Neural progenitor cell (in vitro differentiated cells): ENCODE measurements at places on chromosomes 5 and 9. TPM values are rescaled to one million over a fixed set of nuclear protein-coding genes. Genes with fewer than 3 reads are reported as not detected.

DNA sequence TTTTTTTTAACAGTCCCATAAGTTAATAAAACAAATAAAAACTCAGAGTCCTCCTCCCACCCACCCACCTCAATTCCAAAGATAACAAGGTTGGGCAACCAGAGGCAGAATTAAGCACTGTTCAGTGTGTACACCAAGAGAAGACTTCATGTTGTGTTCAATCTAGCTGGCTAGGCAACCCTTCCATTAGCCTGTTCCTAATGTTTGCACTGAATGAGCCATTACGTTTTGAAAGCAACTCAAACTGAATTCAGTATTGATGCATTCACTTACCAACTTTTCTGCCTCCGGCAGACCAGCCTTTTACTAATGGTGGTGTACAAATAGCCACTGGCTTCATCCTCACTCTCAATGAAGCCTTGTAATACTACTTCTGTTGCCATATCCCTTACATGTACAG lies 47.5 kb downstream of the PBX3 start:
- no peaks in the 10 kb centered on the region for H3K4me1 ChIP-seq
- no peak overlapping the region for H3K4me3 ChIP-seq
- no peaks in the 10 kb centered on the region for H3K36me3 ChIP-seq
- H3K27me3 ChIP-seq, result no peaks in the 10 kb centered on the region
- no peak for DNase-seq
- no peak overlapping the region for H3K27ac ChIP-seq

GRCh38 chr5:1167361-1167727 lies 34.1 kb upstream of the SLC6A19 start:
- H3K36me3 ChIP-seq, result no peaks in the 10 kb centered on the region
- H3K27me3 ChIP-seq, result peaks cover 3% of the 10 kb centered on the region
- no peak overlapping the region for H3K27ac ChIP-seq
- DNase-seq, result no peak
- H3K4me3 ChIP-seq, result no peak overlapping the region
- H3K4me1 ChIP-seq, result peaks cover 3% of the 10 kb centered on the region

GRCh38 chr5:69090158-69090557 lies 3.7 kb upstream of the SLC30A5 start:
- H3K4me3 ChIP-seq, result no peak overlapping the region
- no peaks in the 10 kb centered on the region for H3K27me3 ChIP-seq
- H3K36me3 ChIP-seq, result no peaks in the 10 kb centered on the region
- DNase-seq, result no peak
- peaks cover 4% of the 10 kb centered on the region for H3K4me1 ChIP-seq

The ADGRD2 gene
- total RNA-seq, result 0.13 and 0.43 TPM in 2 replicates

DNA sequence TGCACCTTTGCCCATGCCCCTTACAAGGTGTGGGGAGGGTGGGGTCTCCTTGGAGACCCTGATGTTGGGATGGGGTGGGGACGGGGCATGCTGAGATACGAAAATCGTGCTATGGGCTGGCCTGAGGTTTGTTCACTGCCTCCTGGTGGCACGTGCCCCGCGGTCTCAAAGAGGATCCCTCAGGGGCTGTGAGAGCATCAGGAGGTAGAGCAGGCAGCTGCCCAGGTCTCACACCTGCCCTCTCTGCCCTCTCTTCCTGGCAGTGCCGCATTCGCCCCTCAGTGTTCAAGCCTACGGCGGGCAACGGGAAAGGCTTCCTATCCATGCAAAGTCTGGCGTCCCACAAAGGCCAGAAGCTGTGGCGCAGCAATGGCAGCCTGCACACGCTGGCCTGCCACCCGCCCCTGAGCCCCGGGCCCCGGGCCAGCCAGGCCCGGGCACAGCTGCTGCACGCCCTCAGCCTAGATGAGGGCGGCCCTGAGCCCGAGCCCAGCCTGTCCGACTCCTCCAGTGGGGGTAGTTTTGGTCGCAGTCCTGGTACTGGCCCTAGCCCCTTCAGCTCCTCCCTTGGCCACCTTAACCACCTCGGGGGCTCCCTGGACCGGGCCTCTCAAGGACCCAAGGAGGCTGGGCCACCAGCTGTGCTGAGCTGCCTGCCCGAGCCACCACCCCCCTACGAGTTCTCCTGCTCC lies 6.7 kb downstream of the N4BP3 start:
- no peaks in the 10 kb centered on the region for H3K27me3 ChIP-seq
- no peak for DNase-seq
- H3K4me3 ChIP-seq, result no peak overlapping the region
- H3K4me1 ChIP-seq, result peaks cover 18% of the 10 kb centered on the region
- no peak overlapping the region for H3K27ac ChIP-seq
- no peaks in the 10 kb centered on the region for H3K36me3 ChIP-seq

DNA sequence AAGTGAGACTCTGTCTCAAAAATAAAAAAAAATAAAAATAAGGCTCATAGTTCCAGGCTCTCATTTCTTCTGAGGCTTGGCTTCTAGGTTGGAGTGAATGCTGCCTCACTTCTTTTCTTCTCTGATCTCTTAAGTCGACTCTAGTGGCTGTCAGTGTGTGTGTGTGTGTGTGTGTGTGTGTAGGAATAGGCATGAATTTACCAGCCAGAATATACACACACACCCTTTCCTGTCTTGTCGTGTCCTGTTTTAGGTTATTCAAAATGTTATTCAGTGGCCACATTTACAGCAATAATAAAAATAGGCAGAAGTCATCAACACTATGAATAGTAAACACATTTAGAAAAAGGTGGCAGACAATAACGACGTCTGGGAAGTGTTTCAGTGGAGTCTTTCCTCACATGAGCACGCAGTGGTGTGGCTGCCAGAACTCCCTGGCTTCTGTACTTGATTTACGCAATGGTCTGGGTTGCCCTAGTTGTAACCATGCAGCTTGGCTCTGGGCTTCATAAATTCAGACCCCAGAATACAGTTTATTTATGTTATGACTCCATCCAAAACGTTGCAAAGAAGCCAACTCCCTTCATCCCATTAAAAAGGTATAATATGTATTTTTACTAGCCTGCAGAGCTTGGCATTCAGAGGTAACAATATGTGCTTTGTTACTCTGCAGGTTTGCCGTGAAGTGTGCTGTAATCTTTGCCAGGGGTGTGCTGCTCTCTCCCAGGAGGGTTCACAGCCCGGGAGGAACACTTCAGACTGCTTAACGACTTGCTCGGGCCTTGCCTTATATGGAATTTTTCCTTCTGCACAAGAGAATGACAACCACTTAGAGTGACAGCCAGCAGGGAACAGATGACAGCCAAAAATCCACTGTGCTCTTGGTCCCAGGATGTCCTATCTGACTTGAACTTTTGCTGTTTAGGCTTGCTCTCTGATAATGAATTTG lies 34.4 kb upstream of the PALM2AKAP2 start:
- H3K4me3 ChIP-seq, result no peak overlapping the region
- peaks cover 22% of the 10 kb centered on the region for H3K4me1 ChIP-seq
- H3K27ac ChIP-seq, result no peak overlapping the region
- no peaks in the 10 kb centered on the region for H3K27me3 ChIP-seq
- H3K36me3 ChIP-seq, result no peaks in the 10 kb centered on the region

The PCDHGA9 gene
- total RNA-seq, result 0.97 and 2.2 TPM in 2 replicates

The SUSD3 gene
- 1.8 TPM in 1 of 2 replicates, not detected in the other for total RNA-seq

The SARDH gene
- total RNA-seq, result 3.9 and 9.2 TPM in 2 replicates

The NKD2 gene
- 1.3 and 3.2 TPM in 2 replicates for total RNA-seq

DNA sequence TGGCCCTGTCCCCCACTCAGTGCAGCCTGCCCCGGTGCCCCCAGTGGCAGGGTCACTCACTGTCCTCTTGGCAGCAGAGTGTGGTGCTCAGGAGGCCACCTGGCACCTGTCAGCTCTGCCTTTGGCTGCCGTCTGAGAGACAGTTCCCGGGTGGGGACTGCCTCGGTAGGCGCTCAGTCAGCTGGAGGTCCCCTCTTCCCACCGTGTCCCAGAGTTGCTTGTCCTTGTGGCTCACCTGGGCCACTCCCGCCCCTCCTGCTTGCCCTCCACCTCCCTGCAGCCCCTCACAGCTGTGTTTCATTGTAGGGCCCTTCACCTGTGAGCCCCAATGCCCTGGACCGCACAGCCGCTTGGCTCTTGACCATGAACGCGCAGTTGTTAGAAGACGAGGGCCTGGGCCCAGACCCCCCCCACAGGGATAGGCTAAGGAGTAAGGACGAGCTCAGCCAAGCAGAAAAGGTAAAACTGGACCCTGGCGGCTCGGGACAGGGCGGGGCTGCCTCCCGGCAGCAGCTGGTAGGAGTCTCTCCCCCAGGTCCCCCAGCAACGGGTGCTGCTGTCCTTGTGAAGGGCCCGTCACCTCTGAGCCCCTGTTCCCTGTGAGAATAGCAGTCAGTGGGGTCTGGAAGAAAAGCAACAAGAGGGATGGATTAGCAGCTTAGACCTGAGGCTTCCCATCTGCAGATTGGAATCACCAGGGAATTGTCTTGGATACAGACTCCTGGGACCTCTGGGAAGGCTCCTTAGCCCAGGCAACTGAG lies 122.7 kb downstream of the DAB2IP start:
- H3K27ac ChIP-seq, result no peak overlapping the region
- no peaks in the 10 kb centered on the region for H3K27me3 ChIP-seq

DNA sequence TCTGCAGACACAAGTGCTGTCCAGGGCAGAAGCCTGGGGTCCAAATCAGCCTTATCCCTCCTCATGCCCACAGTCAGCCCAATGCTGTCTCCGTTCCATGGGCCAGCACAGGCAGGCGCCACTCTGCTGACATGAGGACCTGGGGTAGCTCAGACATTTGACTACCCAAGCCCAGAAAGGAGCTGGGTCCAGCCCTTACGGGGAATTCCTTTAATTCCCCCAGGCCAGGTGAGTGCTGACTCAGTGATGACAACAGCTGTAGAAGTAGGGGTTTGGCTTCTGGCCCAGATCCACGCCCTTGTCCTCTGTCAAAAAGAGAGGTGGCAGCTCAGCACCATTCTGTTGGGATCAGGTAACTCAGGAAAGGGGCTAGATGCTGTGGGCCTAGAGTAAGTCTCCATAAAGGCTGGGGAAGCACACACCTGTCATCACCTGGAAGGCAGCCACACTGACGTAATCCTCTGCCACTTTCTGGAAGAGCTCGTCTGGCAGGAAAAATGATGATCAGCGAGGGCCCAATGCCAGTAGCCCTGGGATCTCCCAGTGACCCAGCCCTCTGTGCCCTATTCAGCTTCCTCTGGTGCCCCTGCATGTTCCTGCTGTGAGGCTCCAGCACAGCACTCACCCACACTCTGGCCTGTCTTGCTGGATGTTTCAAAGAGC lies 1.9 kb downstream of the RAB24 start:
- peaks cover 7% of the 10 kb centered on the region for H3K27me3 ChIP-seq
- no peak for DNase-seq
- H3K36me3 ChIP-seq, result peaks cover 3% of the 10 kb centered on the region
- H3K27ac ChIP-seq, result no peak overlapping the region

- no peak for DNase-seq
- peak overlapping the region; percentile 73 for H3K4me3 ChIP-seq
- H3K27ac ChIP-seq, result no peak overlapping the region
- peaks cover 8% of the 10 kb centered on the region for H3K4me1 ChIP-seq
- H3K36me3 ChIP-seq, result no peaks in the 10 kb centered on the region
Observed at GRCh38 chr9:137590123-137590468, 216 bp downstream of the ZMYND19 start.

The IL13 gene
- total RNA-seq, result not detected in 2 replicates

The ANKS6 gene
- 16.0 and 44.3 TPM in 2 replicates for total RNA-seq

DNA sequence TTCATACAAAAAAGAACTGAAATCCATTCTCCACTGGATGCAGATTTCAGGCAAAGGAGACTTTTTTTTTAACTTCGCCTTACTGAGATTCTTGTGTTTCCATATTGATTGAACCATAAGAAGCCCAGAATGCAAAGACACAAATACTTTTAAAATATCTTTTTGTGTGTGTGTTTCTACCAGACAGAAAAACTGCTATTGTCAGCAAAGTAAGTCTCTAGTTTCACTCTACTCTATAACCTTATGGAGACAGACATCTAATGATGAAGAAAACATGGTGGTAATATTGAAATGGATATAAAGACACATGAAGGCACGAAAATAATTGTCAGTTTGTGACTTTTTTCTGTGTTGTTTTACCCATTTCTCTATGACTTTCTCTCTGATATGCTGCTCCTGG lies 260.3 kb upstream of the RORB start:
- H3K4me1 ChIP-seq, result no peaks in the 10 kb centered on the region
- no peak overlapping the region for H3K27ac ChIP-seq
- no peaks in the 10 kb centered on the region for H3K27me3 ChIP-seq
- no peak overlapping the region for H3K4me3 ChIP-seq
- H3K36me3 ChIP-seq, result no peaks in the 10 kb centered on the region

DNA sequence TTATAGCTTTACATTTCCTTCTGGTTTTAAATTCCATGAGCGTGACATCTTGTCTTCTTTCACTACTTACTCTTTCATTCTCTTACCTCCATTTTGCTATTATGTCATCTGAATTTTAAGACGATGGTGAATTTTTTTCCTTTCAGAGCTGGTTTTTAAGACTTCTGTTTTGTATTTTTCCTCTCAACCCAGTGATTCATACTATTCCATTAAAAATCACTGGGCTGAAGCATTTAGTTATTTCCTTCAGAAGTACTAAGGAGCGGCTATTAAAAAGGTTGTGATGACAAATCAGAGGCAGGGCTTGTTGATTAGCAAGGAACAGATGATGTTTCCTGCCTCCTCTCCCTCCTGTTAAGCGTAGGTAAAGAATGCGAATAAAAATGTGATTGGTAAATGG lies 16.5 kb downstream of the AGXT2 start:
- no peaks in the 10 kb centered on the region for H3K27me3 ChIP-seq
- H3K4me1 ChIP-seq, result no peaks in the 10 kb centered on the region
- no peak overlapping the region for H3K4me3 ChIP-seq
- H3K36me3 ChIP-seq, result no peaks in the 10 kb centered on the region

DNA sequence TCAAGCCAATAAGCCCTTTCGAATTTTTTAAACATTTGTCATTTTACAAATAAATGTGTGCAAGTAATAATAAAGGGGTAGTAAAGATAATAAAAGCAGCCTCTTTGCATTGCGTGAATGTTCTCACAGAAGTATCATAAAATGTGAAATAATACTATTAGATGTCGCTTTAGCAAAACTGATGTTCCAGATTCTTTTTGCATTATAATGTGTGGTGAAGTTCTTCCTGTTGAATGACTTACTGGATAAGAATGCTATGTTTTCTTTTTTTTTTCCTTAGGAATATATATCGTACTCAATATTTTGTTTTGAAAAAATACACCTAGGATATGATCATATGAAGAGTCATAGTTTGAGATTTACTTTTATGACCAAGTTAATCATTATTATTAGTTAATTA lies 85.2 kb upstream of the CDH12 start:
- H3K36me3 ChIP-seq, result no peaks in the 10 kb centered on the region
- no peaks in the 10 kb centered on the region for H3K27me3 ChIP-seq
- no peak for DNase-seq
- no peak overlapping the region for H3K4me3 ChIP-seq
- H3K27ac ChIP-seq, result no peak overlapping the region

DNA sequence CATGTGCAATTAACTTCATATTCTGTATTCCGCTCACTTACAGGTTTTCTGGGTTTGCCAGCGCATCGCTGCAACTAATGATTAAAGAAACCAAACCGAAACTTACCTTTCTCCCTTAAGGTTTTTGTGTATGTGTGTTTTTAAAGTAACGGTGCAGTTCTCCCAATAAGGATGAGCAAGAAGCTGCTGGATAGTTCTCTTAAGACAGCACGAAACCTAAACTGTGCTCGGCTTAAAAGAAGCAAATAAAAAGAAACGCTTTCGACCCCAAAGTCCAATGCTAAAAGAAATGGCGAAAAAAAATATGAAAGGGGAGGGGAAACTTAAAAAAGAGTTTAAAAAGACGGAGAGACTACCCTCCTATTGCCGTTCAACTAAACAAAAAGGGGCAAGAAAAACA lies 340 bp downstream of the ELAVL2 start:
- no peak overlapping the region for H3K27ac ChIP-seq
- H3K27me3 ChIP-seq, result peaks cover 91% of the 10 kb centered on the region

GRCh38 chr5:96235008-96235910 lies 197.8 kb downstream of the PCSK1 start:
- no peak overlapping the region for H3K4me3 ChIP-seq
- no peak for DNase-seq
- no peaks in the 10 kb centered on the region for H3K27me3 ChIP-seq

The SLC36A1 gene
- total RNA-seq, result 7.8 and 8.4 TPM in 2 replicates

GRCh38 chr5:172451771-172452197 lies 2.5 kb downstream of the SH3PXD2B start:
- no peaks in the 10 kb centered on the region for H3K36me3 ChIP-seq
- peaks cover 24% of the 10 kb centered on the region for H3K4me1 ChIP-seq
- no peaks in the 10 kb centered on the region for H3K27me3 ChIP-seq
- no peak overlapping the region for H3K27ac ChIP-seq
- DNase-seq, result no peak
